ENCODE measurements at places on chromosomes 11 and 22.

GRCh38 chr11:105152021-105152512, 12.5 kb upstream of the CARD18 start:
- DNase-seq = no peak

DNA sequence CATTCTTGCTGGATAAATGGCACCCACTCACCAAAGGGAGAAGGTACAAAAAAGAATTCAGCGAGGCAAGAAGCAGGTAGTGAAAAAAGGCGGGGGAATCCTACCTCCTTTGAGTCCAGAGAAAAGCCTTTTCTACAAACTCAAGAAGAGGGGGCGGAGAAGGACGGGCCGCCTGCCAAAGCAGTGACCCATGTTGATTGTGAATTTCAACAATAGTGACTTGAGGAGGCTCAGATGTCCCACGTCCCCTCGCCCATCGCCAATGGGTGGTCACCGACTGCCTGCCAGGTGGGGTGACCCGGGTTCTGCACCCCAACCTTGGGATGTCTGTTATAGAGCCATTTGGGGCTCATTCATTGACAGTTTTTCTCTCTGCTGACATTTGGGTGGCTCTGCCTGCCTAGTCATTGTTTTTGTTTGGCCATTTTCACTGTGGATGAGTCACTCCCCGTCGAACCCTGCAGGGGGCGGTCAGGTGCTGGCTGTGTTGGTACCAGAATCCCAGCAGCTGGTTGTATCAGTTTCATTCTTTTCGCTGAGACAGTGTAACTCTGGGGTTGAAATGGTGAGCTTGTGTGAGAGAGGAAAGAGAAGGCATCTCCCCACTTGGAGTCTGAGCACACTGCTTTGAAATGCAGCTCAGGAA, 163.4 kb upstream of the NCAM1 start:
- DNase-seq = peak; percentile 4

GRCh38 chr11:130580372-130580771, 131.9 kb downstream of the ADAMTS15 start:
- no peak for DNase-seq

DNA sequence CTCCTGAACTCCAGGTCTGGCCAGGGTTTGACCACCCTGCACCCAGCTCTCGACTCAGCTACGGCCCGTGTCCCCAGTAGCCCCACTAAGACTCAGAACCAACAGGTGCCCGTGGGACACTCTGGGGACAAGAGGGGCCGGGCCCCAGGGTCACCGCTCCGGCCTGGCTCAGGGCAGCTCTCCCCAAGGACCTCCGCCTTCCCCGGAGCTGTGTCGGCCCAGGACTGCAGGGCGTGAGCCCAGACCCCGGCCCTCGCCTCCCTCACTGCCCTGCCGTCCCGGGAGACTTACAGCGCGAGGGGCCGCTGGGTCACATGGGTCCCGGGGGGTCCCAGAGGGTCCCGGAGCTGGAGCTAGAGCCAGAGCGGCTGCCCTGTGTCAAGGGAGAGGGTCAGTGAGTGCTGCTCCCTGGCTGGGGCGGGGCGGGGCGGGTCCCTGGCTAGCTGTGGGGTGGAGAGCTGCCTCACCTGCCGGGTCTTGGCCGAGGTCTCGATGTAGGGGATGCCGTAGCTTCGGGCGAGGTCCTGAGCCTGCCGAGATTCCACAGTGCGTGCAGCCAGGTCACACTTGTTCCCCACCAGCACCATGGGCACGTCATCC, 2.3 kb downstream of the HRAS start:
- no peak for DNase-seq

DNA sequence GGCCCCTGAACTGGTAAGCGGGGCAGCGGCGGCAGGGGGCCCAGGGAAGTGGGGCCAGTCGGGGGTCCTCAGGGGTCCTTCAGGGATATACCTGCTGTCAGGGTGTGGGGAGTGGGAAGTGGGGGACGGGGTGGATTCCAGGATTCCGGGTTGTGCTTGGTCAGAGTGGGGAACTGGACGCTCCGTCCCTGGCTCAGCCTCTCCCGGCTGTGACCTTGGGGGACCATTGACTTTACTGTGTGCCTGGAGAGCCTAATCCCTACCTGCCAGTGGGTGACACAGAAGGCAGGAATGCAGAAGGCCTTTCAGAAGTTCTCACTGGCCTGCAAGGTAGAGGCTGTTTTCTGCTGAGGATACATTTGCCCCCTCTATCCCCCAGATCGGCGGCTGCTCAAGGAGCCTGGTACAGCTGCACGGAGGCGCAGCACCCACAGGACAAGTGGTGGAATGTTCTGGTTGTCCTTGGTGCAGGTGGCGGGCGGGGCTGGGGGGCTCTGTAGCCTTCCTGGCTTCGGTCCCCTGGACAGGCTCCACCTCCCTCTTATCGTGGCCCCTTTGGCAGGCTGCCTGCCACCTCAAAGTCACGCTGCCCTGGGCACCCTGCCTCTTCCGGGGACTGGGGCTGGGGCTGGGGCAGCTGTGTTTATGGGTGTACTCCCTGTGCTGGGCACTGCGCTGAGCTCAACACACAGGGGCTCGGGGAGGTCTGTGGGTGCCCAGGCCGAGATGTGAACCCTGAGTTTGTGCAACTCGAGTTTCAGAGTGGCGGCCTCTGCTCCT, 18.4 kb downstream of the KCNQ1 start:
- peak; percentile 9 for DNase-seq

- DNase-seq = no peak
These were observed 453.6 kb downstream of the MN1 start for GRCh38 chr22:27347951-27348350.

DNA sequence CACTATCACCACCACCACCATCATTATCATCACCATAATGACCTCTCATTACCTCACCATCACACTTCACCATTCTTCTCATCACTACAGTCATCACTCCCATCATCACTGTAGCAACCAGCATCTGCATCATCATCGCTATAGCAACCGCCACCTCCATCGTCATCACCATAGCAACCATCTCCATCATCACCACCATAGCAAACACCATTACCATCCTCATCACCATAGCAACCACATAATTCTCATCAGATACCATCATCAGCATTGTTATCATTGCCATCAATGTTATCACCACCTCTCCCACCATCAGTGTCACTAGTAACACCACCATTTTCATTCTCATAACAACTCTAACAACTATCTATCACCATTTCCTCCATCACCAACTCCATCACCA, 23.1 kb upstream of the CD82 start:
- no peak for DNase-seq

GRCh38 chr22:23431337-23432072, 148.6 kb downstream of the IGLL1 start:
- DNase-seq = no peak

GRCh38 chr22:27801616-27802345, at the start of gene MN1:
Gene MN1, minus strand, starts transcription at chr22:27801756. Its CDS starts 1,213 bp downstream, at chr22:27800543.
- no peak for DNase-seq

GRCh38 chr11:94154095-94154856, 25.6 kb downstream of the PANX1 start:
- DNase-seq = peak; percentile 21

- no peak for DNase-seq
These were observed 7.2 kb downstream of the MICALL1 start for GRCh38 chr22:37913233-37913721.

DNA sequence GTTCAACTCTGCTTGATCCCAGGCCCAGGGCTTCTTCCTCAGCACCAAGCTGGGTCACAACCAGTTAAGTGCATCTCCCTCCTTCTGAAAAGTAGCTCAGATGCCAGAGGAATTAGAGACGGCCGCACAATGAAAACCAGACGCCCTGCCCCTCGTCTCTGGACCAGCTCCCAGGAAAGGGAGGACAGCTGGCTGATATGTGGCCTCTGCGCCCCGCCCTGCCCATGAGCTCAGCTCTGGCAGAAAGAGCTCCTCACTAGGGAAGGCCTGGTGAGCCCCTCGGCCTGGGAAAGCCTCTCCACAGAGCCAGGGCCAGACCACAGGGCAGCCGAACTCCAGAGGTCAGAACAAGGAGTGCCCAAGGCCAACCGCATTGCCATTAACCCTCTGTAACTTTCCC, 18.1 kb upstream of the SCGB1A1 start:
- no peak for DNase-seq

DNA sequence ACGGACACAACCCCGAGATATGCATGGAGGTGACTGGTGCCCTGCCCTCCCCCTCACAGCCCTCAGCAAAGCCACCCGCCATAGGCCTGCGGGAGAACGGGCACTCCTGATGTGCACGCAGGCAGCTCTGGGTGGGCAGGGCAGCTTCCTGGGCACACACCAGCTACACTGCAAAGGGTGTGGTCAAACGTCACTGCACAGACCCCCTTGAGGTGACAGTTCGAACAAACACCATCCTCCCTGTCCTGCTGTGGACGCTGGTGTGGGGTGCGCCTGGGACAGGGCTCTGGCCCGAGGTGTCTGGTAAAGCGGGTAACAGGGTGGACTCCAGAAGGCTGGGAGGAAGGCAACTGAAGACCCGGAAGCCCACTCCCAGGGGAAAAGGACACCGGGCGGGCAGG, 21.9 kb upstream of the MOB2 start:
- no peak for DNase-seq
